ENCODE measurements at places on chromosomes 16 and 17.

DNA sequence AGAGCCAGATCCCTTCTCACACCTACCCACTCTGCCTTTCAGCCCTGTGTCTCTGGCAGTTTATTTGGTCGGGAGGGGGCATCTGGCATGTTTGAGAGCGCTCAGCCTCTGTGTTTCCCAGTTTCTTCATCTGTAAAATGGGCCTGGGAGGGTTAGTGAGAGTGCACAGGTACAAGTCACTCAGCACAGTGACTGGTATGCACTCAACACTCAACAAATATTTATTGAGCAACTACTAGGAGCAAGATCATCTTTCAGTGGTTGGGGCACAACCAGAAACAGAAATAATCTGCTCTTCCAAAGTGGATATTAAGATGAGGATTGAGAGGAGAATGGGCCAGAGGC, 13.7 kb upstream of the SRCIN1 start:
- no peak for DNase-seq

GRCh38 chr16:9297437-9298113, 206.1 kb downstream of the HAPSTR1 start:
- DNase-seq, result no peak

DNA sequence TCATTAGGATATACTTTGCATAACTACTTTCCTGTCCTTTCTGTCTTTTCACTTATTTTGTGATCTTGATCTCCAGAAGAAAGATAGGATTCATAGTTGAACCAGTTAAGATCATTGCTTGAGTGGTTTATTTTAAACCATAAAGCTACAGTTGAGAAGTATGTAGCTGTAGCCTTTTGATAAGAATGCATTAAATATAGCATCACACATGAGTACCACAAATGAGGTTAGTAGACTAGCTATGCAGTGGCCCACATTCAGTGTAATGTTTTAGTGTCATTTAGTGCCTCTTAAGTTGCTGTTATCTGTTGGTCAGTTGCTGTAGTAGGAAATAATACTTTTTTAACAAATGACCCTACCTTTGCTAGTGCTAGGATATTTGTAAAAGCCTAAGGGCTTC, 1.3 kb downstream of the NLK start:
- no peak for DNase-seq

DNA sequence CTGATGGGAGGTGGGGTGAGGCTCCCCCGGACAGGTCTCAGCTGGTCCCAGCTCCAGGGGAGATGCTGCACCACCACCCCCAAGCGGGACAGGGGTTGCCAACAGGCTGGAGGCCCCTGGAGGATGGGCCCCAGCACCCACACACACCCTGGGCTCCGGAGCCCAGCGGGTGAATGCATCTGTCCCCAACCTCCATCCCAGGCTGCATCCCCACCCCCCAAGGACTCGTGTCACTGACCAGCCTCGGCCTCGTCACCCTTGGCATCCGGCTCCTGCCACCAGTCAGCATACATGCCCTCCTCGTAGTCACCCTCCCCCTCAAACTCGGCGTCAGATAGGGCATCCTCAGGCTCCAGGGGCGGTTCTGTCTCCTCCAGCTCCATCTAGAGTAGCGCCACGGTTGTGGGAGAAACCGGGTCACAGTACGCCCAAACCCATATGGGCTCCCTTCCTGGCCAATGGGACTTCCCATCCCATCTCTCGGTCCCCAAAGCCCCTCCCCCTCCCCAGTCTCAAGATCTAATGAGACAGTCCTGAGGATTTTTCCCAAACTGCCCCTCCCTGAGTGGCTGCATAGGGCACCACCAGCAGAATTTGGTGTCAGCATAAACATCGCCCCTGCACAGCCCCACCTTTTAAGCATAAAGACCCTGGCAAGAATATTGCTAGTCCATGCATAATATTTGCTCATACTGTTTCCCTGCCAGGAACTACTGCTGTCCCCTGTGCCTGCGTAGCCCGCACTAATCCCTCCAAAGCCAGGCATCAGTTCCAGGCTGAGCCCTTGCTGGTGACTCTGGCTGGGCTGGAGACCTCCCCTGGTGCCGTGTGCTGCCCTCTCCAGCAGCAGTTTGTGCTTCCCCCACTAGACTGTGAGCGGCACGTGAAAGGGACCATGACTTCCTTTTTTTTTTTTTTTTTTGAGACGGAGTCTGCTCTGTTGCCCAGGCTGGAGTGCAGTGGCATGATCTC, 8.4 kb downstream of the P3H4 start:
- no peak for DNase-seq

DNA sequence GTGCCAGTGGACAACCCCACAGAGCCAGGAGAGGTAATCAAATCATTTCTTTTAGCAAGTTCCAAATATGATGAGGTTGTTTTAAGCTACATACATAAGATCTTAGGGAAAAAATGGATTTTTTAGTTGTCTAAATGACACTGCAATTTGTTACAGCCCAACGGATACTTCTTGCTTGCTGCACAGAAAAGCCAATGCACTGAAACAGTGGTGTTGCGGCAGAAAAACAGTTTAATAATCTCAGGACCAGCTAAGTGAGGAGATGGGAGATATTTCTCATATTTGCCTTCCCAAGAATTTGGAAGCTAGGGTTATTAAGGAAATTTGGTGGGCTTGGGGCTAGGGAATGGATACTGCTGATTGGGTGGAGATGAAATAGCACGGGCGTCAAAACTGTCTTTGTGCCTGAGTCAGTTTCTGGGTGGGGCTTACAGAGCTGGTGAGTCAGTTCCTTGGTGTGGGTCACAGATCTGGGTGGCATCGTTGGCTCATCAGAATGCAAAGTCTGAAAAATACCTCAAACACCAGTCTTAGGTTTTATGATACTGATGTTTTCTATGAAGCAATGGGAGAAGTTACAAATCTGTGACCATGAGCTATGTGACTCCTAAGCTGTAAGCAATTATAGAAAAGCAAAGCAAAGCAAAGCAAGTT, 255.4 kb downstream of the IRX3 start:
- DNase-seq, result no peak

- no peak for DNase-seq
These were observed 45.1 kb downstream of the FZD2 start for GRCh38 chr17:44602390-44602789.

GRCh38 chr16:50467943-50468748, 80.0 kb upstream of the NKD1 start:
- no peak for DNase-seq

DNA sequence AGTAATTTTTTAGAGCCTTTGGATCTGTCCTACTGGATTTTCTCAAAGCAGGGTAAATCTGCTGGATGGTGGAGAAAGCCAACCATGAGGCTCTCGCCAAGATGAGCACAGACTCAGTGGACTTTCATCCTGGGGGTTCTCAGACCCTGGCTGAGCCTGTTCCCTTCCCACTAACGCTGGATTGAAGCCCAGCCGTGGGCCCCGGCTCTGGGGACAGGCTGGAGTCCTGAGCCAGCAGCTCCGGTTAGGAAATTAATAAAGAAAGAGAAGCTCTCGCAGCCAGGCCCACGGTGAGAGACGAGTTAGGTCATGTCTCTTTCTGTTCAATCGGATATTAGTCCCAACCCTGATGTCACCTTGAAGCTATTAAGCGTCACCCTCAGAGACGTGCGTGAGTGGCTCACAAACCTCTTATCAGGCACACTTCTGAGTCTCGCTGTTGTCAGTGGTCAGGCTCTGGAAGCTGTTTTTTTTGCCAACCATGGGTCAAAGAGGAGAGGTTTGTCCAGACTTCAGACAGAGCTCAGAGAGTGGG, 27.1 kb downstream of the MEOX1 start:
- no peak for DNase-seq

GRCh38 chr17:45410144-45411091, 22.3 kb downstream of the ARHGAP27 start:
- peak; percentile 32 for DNase-seq

DNA sequence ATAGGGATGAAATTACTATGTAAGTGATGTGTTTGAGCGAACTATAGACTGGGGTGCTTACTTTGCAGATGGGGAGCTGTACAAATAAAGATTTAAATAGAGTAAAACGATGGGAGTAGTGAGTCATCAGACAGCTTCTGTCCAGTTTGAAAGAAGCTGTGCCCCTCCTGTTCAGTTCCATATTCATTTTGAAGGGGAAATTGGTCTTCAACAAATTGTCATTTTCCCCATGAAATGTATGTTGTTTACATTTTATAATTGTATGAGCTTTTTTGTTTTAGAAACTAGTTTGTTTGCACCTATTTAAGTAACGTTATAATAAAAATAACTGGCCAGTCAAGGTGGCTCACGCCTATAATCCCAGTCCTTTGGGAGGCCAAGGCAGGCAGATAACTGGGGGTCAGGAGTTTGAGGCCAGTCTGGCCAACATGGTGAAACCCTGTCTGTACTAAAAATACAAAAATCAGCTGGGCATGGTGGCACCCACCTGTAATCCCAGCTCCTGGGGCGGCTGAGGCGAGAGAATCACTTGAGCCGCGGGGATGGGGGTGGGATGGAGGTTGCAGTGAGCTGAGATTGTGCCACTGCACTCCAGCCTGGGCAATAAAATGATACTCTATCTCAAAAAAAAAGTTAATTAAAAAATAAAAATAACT, 20.2 kb downstream of the SEC14L1 start:
- DNase-seq, result no peak

Measured in activated gamma-delta T cell treated with anti-CD3 and anti-CD28 coated beads, Interleukin-2, amount 50 U/mL, for 16 hours (primary cell).